Suprapubic skin (tissue), 4 donors: ENCODE measurements at places on chromosomes 5 and 9.
A peak's percentile ranks its signal among the peaks of the same experiment; 100 is the strongest.

DNA sequence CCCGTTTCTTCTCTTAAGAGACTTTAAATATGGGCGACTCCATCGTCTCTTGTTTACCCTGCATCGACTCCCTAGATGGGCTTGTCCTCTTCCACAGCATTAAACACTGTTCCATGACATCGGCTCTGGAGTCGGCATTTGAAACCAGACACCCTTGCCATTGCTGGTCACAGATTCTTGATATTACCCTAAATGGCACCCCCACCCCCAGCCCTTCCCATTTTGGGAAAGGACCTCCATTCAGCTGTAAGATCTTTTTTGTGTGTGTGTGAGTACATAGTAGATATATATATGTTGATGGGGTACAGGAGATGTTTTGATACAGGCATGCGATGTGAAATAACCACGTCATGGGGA, 51.1 kb upstream of the SH3PXD2B start:
- H3K27ac ChIP-seq = no peak overlapping the region
- peak; percentile 21 for DNase-seq
- no peaks in the 10 kb centered on the region for H3K27me3 ChIP-seq

- no peak for DNase-seq
- no peaks in the 10 kb centered on the region for H3K4me1 ChIP-seq
- no peak overlapping the region for H3K4me3 ChIP-seq
- no peaks in the 10 kb centered on the region for H3K36me3 ChIP-seq
- no peaks in the 10 kb centered on the region for H3K27me3 ChIP-seq
- H3K27ac ChIP-seq = no peak overlapping the region
Measured at GRCh38 chr5:110150199-110150598, 460.5 kb downstream of the MAN2A1 start.

DNA sequence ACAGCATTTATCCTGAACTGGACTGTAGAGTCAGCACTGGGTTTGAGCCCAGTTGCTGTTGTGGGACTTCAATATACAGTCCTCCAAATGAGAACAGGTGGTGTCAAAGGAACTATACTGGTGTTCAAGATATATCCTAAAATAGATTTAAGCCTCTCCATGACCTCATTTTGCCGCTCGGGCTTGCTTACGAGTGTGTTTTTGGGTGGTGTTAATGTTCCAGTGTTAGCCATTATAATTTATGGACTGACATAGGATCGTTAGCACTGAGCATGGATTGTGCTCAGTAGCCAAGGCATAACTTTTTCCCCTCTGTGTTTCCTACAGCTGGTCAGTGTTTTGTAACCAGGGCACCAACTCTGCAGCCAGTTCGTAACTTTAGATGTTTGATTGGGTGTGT, 306.6 kb downstream of the SPATA31D1 start:
- H3K27ac ChIP-seq = no peak overlapping the region
- no peak overlapping the region for H3K4me3 ChIP-seq
- H3K36me3 ChIP-seq = no peaks in the 10 kb centered on the region
- DNase-seq = no peak
- H3K4me1 ChIP-seq = no peaks in the 10 kb centered on the region
- no peaks in the 10 kb centered on the region for H3K27me3 ChIP-seq

GRCh38 chr5:154159343-154159742, 31.2 kb upstream of the GALNT10 start:
- no peaks in the 10 kb centered on the region for H3K27me3 ChIP-seq
- H3K4me1 ChIP-seq = peaks cover 3% of the 10 kb centered on the region
- H3K4me3 ChIP-seq = no peak overlapping the region
- no peaks in the 10 kb centered on the region for H3K36me3 ChIP-seq
- no peak overlapping the region for H3K27ac ChIP-seq
- no peak for DNase-seq

DNA sequence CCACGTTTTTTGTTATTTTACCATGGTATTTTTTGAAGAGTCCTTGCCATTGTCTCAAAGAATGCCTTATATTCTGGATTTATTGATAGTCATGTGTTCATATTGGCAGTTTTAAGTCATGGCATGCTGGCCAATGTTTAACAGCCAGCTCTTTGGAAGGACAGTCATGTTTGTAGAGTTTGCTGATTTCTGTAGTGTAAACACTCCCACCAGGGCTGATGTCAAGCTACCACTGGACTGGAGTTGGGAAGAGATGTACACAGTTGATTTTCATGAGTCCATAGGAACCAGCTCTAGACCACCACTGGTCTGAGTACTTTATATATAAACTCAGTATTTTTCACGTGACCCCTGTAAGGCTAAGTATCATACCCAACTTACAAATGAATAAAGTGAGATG, 125.2 kb upstream of the DHFR start:
- H3K4me1 ChIP-seq = no peaks in the 10 kb centered on the region
- DNase-seq = no peak
- no peaks in the 10 kb centered on the region for H3K27me3 ChIP-seq
- no peak overlapping the region for H3K4me3 ChIP-seq
- peaks cover 11% of the 10 kb centered on the region for H3K36me3 ChIP-seq

DNA sequence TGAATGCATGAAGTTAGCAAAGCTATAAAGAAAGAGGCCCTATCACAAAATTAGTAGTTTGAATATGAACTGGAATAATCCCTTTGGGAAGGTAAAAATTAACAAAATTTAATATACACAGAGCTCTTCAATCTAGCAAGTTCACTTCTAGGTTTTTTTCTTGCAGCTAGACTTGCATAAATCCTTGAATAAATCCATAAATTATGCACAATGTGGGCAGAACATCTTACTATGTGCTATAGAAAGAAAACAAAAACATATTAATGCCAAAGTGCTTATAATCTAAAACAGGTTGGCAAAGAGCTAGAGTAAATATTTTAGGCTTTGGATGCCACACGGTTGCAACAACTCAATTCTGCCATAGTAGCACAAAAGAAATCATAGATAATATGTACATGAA, 138.5 kb upstream of the FREM1 start:
- H3K4me1 ChIP-seq = no peaks in the 10 kb centered on the region
- H3K36me3 ChIP-seq = no peaks in the 10 kb centered on the region
- no peaks in the 10 kb centered on the region for H3K27me3 ChIP-seq
- H3K4me3 ChIP-seq = no peak overlapping the region
- H3K27ac ChIP-seq = no peak overlapping the region

GRCh38 chr9:70263421-70263820, 4.6 kb downstream of the SMC5 start:
- H3K4me3 ChIP-seq = no peak overlapping the region
- no peak overlapping the region for H3K27ac ChIP-seq
- H3K36me3 ChIP-seq = peaks cover 29% of the 10 kb centered on the region
- H3K4me1 ChIP-seq = peaks cover 45% of the 10 kb centered on the region
- DNase-seq = no peak

DNA sequence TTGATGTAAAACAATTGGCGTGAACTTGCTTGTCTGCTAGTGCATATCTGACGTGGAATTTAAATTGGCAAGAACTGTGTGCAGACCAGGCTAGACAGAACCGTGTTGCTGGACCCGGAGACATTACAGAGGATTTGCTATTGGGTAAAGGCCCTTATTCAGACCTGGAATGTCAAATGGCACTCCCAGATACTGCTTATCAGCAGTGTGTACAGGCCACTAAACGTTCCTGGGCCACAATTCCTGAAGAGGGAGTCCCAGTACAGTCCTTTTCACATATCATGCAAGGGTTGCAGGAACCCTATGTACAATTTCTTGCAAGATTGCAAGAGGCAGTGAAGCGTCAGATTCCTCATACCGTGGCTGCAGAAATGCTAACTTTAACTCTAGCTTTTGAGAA, 13.5 kb upstream of the MCCC2 start:
- no peak for DNase-seq
- H3K27me3 ChIP-seq = no peaks in the 10 kb centered on the region
- H3K4me1 ChIP-seq = no peaks in the 10 kb centered on the region
- H3K4me3 ChIP-seq = no peak overlapping the region
- H3K27ac ChIP-seq = no peak overlapping the region
- peaks cover 6% of the 10 kb centered on the region for H3K36me3 ChIP-seq

GRCh38 chr5:1161833-1162229, 39.6 kb upstream of the SLC6A19 start:
- H3K4me3 ChIP-seq = no peak overlapping the region
- peak overlapping the region; percentile 80 for H3K27ac ChIP-seq
- H3K4me1 ChIP-seq = peaks cover 12% of the 10 kb centered on the region
- H3K27me3 ChIP-seq = peaks cover 15% of the 10 kb centered on the region
- DNase-seq = no peak

GRCh38 chr5:111309384-111309783, 85.2 kb downstream of the CAMK4 start:
- no peaks in the 10 kb centered on the region for H3K4me1 ChIP-seq
- no peak overlapping the region for H3K4me3 ChIP-seq
- DNase-seq = no peak
- H3K27me3 ChIP-seq = no peaks in the 10 kb centered on the region
- H3K36me3 ChIP-seq = no peaks in the 10 kb centered on the region
- no peak overlapping the region for H3K27ac ChIP-seq

DNA sequence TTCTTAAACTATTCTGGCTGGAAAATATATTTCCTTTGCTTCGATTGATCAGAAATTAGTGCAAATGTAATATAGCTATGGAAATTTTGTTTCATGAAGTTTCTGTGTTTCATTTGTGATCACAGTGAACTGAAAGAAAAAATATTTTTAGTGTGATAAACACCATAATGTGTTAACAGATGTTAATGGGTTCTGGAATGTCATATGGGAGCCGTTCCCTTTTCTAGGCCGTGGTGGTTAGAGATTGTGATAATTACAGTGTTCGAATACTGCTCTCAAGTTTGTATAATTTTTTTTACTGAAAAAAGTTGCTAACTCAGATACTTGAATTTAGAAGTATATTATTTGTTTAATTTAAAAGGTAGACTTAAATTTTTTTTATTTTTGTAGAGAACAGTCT, 19.3 kb downstream of the GAPVD1 start:
- no peak overlapping the region for H3K27ac ChIP-seq
- H3K36me3 ChIP-seq = no peaks in the 10 kb centered on the region
- DNase-seq = no peak
- H3K4me1 ChIP-seq = no peaks in the 10 kb centered on the region
- no peaks in the 10 kb centered on the region for H3K27me3 ChIP-seq

- H3K27me3 ChIP-seq = no peaks in the 10 kb centered on the region
- peak overlapping the region; percentile 90 for H3K27ac ChIP-seq
- peak; percentile 94 for DNase-seq
- no peak overlapping the region for H3K4me3 ChIP-seq
Measured at GRCh38 chr5:172868924-172869591, 35.0 kb downstream of the ERGIC1 start.

DNA sequence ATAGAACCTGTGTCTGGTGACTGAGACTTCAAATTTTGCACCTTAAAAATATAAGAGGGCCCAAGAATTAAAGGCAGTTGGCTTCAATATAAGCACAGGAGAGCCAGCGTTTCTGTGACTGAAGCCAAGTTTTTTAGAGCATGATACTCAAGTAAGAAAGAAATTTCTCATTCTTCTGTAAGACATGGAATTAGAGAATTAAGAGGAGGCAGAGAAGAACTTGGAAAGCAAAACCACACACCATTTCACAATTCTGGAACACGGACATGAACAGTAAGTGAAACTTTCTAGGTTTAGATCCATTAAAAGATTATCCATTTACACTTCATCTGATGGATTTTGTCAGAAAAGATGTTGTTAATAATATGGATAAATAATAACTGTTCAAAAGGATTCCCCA, 8.9 kb upstream of the AGXT2 start:
- H3K36me3 ChIP-seq = no peaks in the 10 kb centered on the region
- DNase-seq = no peak
- H3K4me1 ChIP-seq = no peaks in the 10 kb centered on the region
- H3K4me3 ChIP-seq = no peak overlapping the region
- H3K27ac ChIP-seq = no peak overlapping the region
